ENCODE measurements at places on chromosomes 3 and 15.

DNA sequence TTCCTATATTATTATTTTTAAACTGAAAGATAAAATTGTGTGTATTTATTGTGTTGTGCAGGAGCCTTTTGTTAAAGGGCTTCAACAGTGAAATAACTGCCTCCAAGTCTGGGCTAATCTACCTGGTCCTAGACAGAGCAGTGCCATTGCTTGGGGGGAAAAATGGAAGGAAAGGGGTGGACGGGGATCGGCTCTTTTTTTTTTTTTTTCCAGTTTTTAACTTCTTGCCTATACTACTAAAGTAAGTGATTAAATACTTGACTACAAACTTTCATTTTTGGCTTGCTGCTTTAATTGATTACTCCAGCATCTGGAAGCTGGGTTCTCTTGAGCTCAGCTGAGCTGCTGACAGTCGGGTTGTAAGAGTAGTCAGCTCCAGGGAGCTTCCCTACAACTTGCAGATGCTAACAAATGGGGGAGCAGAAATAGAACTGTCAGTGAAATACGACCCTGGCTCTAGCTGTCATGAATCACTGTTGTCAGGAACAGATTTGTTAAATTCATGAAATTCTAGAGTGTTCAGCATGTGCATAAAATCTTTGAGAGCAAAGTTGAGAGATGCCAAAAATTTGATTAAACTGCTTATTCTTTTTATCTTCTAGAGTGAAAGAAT lies 276.7 kb downstream of the ROBO1 start:
- DNase-seq, result no peak

DNA sequence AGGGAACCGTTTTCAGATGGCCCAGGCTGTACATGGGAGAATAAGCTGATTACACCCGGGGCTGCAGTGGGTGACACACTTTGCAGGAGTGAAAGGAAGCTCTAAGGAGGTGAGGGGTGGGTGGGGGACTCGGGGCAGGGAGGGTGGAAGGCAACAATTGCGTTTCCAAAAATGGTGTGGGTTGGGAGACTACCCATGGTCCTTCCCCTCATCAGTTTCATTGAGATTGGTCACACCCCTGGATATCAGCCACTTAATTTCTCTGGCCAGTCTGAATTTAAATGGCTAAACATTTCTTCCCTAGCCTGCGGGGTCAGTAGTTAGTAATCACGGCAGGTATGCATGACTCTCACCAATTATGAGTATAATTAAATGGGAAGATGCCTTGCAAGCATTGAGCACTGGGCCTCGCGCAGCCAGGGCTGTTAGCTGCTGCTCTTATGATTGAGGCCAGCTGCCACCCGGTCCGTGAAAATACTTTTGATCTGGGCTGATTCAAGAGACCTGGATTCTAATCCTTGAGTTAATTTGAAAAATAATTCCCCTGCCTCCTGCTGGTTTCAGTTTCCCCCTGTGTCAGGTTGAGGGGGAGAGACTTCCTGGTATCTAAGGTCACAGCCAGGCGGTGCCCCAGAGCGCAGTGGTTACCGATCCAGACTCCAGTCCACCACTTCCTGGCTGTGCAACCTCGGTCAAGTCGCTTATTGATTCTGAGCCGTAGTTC lies 23.3 kb downstream of the SLC6A6 start:
- no peak for DNase-seq

GRCh38 chr3:43893727-43894126 lies 203.0 kb downstream of the ABHD5 start:
- no peak for DNase-seq

DNA sequence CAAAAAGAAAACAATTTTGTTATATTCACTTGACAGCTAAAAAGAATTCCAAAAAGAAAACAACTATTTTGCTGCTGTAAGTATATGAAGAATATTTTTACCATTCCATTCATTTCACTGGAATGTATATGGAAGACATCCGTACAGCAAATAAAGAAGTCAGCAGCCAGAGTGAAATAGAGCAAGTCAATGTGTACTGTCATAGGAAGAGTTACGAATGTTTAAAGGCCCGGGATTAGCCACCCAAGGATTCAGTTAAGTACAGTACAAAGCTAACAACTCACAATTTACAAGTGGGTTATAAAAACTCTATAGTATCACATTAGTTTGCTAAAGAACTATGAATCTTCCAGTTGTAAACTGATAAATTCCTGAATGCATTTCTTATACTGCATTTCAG lies 14.4 kb upstream of the XXYLT1 start:
- DNase-seq, result no peak

DNA sequence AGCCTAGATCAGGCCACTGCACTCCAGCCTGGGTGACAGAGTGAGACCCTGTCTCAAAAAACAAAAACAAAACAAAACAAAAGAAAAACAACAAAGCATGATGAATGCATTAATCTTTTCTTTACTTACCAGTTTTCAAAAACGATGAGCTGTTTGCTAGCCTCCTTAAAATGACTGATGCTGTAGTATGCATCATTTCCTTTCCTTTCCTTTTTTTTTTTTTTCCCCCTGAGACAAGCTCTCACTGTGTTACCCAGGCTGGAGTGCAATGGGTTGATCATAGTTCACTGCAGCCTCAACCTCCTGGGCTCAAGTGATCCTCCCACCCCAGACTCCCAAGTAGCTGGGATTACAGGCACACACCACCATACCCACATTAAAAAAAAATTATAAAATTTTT lies 202.0 kb downstream of the ADAMTSL3 start:
- DNase-seq, result no peak

GRCh38 chr15:64990168-64990470 lies 405 bp upstream of the SPG21 start:
- no peak for DNase-seq

DNA sequence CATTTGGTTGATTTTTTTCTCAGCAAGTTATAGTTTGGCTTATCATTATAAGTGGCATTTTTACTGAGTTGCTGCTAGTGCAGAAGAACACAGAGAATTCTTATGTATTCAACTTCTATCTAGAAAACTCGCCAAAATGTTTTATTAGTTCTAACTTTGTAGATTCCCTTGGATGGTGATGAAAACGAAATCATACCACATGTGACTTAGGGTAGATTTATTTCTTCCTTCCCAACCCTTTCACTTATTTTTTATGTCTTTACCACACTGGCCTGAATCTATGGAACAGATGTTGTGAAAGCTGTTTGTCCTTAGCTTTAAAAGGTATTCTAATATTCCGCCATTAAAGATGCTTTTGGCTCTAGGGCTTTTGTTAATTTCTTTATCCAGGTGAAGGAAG lies 503.3 kb upstream of the CFAP20DC start:
- no peak for DNase-seq

DNA sequence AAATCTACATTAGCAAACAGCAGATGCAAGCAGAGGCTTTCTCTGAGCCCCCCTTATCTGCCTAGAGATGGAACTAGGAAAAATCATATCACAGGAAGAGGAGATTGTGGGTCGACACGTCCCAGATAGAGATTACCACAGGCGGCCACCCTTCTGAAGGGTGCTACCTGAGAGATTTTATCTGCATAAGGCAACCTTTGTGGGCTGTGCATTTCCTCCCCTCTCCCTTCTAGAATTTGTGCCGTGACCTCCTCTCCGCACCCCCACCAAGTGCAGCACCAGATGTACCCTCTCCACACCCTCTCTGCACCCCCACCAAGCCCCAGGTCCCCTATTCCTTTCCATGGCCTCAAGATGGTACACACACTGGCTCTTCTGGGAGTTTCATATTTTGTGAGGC lies 27.4 kb downstream of the METTL6 start:
- DNase-seq, result no peak

- no peak for DNase-seq
Observed at GRCh38 chr3:7876741-7877297, 624.8 kb upstream of the LMCD1 start.

DNA sequence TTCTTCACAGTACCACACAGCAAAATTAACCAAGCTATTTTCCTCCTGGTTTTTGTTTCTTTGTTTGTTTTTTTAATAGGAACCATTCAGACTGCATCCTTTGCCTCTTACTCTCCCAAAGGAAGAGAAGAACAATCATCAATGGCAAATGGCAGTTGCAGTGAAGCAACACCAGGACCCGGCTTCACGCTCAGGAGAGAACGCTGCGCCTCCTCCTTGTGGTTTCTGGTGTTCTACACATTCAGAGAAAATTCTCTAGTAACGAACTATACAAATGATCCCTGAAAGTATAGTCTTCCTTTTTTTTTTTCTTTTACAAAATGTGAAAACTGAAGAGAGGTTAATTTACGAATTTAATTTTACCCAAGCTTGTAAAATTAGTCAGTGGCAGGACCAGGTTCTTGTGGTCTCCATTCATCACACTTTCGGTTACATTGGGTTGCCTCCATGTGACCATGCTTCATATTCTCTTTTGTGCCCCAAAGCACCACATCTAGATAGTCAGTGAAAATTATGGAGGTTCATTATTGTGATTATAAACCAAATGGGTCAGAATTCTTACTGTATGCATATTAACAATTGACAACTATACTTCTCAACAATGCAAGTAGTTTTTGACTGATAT lies 10.6 kb upstream of the MINDY2 start:
- DNase-seq, result no peak

GRCh38 chr3:59442046-59442445 lies 392.2 kb upstream of the CFAP20DC start:
- no peak for DNase-seq

DNA sequence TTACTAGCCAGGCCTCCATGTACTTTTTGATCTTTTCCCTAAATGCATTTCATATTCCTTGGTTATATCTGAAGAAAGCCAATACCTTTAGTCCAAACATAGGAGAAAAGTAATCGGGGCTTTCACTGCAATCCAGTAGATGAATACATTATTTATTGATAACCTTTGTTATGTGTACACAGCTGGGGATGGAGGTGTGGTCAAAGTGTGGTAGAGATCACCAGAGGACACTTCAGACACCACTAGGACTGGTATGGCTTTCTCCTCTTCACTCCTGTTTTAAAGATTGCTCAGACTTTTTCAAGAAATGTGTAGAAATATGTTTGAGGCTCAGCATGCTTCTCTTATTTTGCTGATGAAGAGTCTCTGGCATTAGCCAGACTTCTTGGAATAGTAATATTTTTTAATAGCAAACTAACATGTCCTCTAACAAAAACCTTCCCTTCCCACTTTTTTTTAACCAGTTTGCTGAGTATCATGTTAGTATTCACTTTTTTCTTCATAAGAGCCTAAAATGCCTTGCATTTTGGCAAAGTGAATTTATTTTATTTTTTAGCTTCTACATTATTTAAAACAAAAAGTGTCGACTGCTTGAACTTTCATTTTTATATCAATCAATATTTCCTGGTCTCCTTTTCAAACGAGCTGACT lies 65.6 kb upstream of the MBNL1 start:
- no peak for DNase-seq

- no peak for DNase-seq
Observed at GRCh38 chr3:172673210-172673679, 37.6 kb downstream of the NCEH1 start.

Measured in GM12891 (cell line).